ENCODE measurements at places on chromosomes 5 and 9.

DNA sequence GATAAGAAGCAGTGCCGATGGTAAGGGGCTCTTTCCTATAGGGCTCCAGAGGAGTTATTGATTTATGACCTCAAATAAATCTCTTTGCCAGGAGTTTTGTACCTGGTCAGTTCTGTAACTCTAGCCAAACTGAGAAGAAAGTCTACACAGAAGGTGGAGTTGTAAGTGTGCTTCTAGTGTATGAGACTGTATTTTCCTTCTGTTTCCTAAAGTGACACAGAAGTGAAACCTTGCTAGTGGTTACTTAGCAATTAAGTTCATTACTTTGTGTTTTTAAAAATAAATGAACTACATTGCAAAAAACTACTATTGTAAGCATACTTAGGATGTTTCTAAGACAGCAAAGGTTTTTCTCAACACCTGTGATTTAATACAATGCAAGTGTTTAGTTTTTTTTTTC is 48.7 kb upstream of the ACTBL2 start:
- no peak for DNase-seq

GRCh38 chr5:176166427-176166826 is 71.8 kb upstream of the SIMC1 start:
- no peak for DNase-seq

DNA sequence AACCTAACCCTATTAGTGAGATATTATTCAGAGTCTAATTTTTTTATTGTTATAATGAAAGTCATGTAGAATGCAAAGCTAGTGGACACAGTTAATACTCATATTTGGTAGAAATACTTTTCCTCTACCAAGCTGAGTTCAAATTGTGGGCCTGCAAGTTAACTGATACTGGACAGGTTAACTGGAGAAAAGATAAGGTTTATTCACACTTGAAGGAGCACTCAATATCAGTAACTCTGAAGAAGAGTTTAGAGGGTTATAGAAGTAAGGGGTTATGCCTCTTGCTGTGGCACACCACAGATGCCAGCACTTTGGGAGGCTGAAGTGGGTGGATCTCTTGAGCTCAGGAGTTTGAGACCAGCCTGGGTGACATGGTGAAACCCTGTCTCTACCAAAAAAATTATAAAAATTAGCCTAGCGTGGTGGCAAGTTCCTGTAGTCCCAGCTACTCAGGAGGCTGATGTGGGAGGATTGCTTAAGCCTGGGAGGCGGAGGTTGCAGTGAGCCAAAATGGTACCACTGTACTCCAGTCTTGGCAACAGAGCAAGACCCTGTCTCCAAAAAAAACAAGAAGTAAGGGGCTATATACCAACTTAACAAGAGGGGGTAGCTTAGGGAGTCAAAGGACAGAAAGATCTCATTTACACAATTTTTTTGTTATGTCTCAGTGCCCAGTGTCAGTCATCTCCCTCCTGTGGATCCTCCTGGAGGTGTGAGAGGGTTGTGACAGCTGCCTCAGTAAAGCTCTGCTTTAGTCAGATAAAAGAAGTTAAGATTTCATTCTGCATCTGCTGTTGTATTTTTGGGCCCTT is 121.2 kb upstream of the GRHPR start:
- no peak for DNase-seq

GRCh38 chr5:56494300-56494731 is 261.2 kb upstream of the ANKRD55 start:
- DNase-seq: no peak

DNA sequence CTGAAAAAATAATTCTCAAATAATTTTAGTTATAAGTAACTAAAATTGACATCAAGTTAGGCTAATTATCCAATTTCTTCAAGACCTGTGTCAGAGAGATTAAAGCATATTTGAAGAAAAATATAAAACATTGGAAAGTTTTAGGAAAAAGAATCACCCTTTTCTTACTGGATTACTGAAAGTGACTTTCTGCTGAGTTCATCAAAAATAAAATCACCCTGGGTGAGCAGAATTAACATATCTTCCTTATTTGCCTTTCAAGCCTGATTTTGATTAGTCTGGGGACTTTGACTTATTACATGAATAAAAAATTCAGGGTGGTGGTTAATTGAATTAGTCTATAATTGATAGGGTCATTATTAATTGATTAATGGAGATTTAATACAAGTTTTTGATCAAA is 252.3 kb upstream of the HAPLN1 start:
- DNase-seq: no peak

- DNase-seq: no peak
Measured at GRCh38 chr5:123129811-123130210, 40.8 kb downstream of the PRDM6 start.

- no peak for DNase-seq
Measured at GRCh38 chr9:90815183-90815943, 13.7 kb downstream of the SYK start.

- no peak for DNase-seq
Measured at GRCh38 chr9:75869236-75869635, 21.2 kb upstream of the PCSK5 start.

GRCh38 chr9:17928228-17928627 is 349.4 kb downstream of the SH3GL2 start:
- no peak for DNase-seq

- no peak for DNase-seq
Measured at GRCh38 chr5:4674166-4674565, 466.0 kb upstream of the ADAMTS16 start.

- no peak for DNase-seq
Measured at GRCh38 chr9:97445119-97445701, 33.3 kb downstream of the TDRD7 start.

DNA sequence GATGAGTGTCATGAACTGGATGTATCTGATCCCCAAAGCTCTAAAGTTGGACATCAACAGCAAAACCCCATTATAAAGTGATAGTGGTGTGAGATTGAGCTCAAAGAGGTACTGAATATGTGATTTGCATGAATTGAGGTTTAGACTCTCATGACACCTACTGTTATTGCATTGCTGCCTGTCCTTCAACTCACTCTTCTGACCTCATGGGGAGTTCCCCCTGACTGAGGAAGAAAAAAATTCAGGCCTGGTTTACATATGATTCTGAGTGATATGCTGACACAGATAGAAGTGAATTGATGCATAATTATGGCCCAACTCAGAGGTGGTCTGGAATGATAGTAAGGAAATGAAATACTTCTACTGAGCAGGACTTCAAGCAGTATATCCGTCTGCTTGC is 76.2 kb upstream of the CHD1 start:
- no peak for DNase-seq

- DNase-seq: no peak
Measured at GRCh38 chr5:39440192-39440957, 15.6 kb upstream of the DAB2 start.

DNA sequence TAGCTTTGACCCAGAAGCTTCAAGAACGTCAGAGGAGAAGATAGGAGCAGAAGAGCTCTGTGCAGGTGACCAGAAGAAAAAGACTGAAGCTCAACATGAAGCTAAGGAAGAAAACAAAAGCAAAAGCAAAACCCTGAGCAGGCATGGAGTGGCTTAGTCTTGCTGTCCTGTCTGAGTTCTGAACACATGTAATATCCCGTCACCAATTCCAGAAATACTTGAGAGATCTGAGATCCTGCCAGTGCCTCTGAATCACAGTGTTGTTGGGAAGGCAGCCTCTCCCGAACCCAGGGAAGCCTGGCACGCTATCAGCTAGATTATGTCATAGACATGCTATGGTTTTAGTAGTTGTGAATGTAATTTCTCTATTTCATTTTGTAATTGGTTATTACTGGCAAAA is 235.7 kb downstream of the ICE1 start:
- DNase-seq: peak; percentile 2

DNA sequence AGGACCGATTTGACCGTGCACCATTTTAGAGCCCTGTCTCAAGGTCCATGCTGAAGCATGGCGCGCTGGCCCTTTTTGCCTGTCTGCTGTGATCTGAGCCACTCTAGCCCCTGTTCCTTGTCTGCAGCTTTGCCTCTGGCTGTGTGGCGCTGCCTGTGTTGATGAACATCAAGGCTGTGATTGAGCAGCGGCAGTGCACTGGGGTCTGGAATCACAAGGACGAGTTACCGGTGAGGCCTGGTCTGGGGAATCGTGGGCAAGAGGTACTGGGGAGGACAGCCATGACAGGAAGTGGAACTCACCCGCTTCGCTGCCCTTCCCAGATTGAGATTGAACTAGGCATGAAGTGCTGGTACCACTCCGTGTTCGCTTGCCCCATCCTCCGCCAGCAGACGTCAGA is 6.3 kb downstream of the NHP2 start:
- no peak for DNase-seq

GRCh38 chr5:135458921-135459331 is 6.8 kb upstream of the TIFAB start:
- no peak for DNase-seq

GRCh38 chr5:59178071-59178470 is 595.2 kb downstream of the RAB3C start:
- no peak for DNase-seq

- no peak for DNase-seq
Measured at GRCh38 chr5:139636207-139636792, 11.8 kb upstream of the CXXC5 start.

DNA sequence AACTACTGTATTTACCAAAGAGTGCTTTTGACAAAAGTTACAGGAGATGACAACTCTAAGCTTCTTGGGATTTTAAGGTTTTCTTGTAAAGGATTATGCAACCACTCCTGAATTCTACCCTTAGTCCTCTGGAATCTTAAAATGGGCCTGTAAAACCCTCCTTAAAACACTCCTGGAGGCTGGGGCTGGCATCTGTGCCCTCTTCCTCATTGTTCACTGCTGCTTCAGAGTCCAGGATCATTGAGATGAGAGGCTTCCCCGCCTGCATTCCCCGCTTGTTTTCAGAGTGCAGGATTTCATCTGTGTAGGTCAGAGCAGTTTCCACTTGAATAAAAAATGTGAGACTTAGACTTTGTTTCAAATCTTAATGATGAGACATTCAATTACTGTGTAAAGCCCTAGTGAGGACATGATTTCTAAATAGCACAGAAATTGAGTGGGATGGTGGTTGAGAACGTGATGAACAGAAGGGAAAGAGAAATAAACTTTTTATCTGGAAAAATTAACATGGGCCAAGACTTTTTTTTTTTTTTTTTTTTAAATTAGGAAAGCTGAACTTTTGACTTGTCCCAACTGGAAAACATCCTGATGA is 40.4 kb downstream of the PCSK5 start:
- DNase-seq: no peak

GRCh38 chr5:78364005-78364404 is 3.6 kb downstream of the SCAMP1 start:
- DNase-seq: no peak

- no peak for DNase-seq
Measured at GRCh38 chr5:156135531-156135930, 191.4 kb upstream of the SGCD start.
